ENCODE measurements at places on chromosomes 7 and 10.

GRCh38 chr10:45660876-45661411 lies 11.6 kb downstream of the ZFAND4 start:
- DNase-seq: no peak

DNA sequence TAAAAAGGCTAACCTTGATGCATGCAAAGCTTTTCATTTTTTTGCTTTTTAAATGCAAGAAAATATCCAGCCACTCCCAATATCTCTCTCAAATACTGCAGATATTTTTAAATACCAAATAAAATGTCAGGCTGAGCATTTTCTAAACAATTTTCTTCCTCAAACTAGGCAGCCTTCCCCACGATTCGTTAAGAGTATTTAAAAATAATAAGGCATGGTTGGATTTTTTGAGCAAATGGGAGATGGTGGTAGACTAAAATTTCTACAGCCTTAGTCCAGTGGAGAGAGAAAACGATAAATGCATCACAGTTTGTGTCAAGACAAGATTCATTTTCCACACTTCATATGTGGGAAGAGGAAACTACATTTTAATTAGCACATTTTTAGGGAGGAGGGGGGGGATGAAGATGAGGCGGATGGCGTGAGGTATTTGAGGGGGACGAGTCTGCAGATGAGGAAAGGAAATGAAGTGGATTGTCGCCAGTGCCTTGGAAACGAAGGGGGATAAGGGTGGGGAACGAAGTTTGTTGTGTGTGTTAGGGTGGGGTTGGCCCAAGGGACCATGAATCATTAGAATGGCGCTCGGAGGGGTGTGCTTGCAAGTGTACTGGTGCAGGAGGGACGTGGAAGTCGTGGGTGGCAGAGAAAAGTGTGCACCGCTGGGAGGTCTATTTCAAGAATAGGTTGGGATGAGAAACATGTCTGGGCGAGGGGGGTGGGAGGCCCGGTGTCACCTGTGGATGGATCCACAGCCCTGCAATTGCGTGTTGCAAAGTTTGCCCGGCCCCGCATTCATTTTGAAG lies 1.2 kb upstream of the ADD3 start:
- peak; percentile 86 for DNase-seq

DNA sequence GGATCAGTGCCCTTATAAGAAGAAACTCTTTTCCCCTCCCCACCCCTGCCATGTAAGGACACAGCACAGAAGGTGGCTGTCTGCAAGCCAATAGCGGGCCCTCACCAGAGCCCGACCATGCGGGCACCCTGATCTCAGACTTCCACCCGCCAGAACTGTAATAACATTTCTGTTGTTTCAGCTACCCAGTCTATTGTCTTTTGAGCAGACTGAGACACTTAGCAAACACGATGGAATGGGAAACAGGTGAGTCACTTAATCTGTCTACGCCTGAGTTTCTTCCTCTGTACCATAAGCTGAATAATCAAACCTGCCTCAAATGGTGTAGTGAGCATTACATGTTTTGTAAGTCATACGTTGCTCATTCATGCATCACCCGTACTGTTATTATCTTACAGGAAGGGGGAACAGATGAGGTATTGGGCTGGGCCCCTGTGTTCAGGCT lies 58.2 kb downstream of the STRA8 start:
- peak; percentile 29 for DNase-seq

- DNase-seq: no peak
Observed at GRCh38 chr7:50608196-50608906, 43.1 kb upstream of the DDC start.

GRCh38 chr10:132912713-132913558 lies 29.4 kb downstream of the CFAP46 start:
- no peak for DNase-seq

DNA sequence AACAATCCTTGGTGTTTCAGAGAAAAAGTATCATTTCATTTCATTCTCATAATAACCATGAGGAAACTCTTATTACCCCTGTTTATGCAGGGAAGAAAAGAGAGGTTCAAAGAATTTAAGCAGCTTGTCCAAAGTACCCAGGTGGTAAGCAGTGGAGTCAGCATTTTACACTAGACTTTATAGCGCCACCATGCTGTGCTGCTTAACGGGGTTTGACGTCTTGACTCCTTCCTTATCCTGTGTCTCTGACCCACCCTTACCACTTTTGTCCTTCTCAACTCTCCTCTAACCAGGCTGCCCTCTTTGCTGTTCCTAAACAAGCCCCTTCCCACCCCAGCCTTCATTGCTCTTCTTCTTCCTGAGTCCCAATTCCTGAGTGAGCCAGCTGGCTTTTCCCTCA lies 117.0 kb upstream of the AHR start:
- DNase-seq: no peak
